Myocyte (in vitro differentiated cells): ENCODE measurements at places on chromosomes 16 and 17. TPM values are rescaled to one million over a fixed set of nuclear protein-coding genes. Genes with fewer than 3 reads are reported as not detected.

EVI2A gene
- total RNA-seq = 48.6 and 59.2 TPM in 2 replicates

IKZF3 gene
- not detected in 2 replicates for total RNA-seq

ATP6V0C gene
- 50.9 and 59.2 TPM in 2 replicates for total RNA-seq

SLC47A1 gene
- total RNA-seq = 0.24 and 2.2 TPM in 2 replicates

TMEM231 gene
- 10.4 and 10.6 TPM in 2 replicates for total RNA-seq

TBX6 gene
- 0.45 and 1.4 TPM in 2 replicates for total RNA-seq

VPS35 gene
- 69.3 and 113 TPM in 2 replicates for total RNA-seq

PALB2 gene
- 15.9 and 16.8 TPM in 2 replicates for total RNA-seq
